Muscle of back (tissue), 13 donors: ENCODE measurements at places on chromosomes 16 and 17. TPM values are rescaled to one million over a fixed set of nuclear protein-coding genes. Genes with fewer than 3 reads are reported as not detected.

DNA sequence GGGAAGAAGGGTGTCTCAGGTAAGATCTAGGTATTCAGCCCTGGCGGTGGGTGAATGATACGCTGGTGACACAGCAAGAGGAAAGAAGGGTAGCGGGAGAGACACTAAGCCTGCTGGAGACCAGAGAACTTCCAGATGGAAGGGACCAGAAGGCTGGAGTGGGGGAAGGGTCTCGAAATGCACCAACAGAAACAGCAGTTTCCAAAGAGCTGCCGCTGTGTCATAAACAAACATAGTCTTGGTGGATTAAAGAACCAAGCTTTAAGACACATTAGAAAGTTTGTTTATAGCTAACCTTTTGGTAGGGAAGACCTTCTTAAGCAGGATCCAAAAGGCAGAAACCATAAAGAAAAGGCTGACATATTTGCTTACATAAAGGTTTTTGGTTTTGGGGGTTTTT, 20.9 kb downstream of the TRPV3 start:
- DNase-seq: no peak

DNA sequence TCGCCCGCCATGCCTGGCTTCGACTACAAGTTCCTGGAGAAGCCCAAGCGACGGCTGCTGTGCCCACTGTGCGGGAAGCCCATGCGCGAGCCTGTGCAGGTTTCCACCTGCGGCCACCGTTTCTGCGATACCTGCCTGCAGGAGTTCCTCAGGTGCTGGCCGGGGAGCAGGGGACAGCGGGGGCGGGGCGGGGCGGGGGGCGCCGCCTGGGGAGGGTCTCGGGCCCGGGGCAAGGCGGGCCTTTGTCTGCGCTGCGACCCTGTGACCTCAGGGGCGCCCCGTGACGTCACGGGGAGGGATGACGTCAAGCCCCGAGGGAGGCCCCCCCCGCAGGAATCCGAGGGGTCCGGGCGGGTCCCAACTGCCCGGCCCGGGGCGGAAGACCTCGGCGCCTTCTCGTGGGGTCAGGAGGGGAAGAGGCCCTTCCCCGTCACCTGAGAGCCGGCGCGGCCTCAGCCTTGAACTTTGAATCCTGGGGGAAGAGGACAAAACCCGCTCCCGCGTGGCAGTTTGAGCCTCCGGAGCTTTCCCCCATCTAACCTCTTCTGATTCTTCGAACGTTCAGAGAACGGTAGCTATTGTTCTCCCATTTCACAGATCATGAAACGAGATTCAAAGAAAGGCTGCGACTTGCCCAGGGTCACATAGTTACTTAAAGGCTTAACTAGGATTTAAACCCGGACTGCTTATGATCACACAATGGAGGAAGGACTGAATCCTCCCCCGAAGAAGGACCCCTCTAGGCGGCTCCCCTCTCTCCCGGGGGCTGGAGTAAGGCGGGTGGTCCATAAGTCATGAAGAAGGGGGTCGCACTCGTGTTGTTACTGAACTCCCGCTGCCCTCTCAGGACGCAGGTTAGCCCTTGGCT, 527 bp downstream of the TRAF4 start:
- DNase-seq: peak; percentile 43

DNA sequence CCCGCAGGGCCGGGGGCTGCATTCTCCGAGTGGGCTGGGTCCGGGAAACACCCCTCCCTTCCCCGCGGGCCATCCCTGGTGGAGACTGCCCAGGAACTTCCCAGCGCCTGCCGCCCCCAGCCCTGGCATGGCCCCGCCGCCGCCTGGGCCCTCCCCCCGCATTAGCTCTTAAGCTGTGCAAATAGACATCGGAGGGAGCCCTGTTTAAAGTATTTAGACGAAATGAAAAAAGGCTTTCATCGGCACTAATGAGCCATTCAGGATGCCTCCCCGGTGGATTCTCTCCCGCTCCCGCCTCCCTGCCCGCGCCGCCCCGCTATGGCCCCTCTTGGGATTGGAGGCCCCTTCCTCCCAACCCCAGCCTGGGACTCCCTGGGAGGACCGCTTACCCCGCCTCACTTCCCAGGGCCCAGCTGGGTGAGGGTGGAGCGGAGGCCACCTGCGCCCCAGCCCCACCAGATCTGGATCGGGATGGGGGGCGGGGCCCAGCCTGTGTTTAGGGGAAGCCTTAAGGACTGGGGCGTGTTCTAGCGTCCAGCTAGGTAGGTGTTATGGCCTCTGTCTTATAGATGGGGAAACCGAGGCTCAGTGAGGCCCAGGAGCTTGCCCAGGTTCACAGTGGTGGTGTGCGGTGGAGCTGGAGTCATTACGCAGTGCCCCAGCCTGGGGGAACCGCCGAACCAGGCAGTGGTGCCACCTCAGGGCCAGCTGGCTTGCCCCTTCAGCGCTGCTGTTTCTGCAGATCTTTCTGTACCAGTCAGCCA, 19.7 kb downstream of the SEZ6 start:
- no peak for DNase-seq

Gene MYLK3
- 11.3 TPM for polyA plus RNA-seq

DNA sequence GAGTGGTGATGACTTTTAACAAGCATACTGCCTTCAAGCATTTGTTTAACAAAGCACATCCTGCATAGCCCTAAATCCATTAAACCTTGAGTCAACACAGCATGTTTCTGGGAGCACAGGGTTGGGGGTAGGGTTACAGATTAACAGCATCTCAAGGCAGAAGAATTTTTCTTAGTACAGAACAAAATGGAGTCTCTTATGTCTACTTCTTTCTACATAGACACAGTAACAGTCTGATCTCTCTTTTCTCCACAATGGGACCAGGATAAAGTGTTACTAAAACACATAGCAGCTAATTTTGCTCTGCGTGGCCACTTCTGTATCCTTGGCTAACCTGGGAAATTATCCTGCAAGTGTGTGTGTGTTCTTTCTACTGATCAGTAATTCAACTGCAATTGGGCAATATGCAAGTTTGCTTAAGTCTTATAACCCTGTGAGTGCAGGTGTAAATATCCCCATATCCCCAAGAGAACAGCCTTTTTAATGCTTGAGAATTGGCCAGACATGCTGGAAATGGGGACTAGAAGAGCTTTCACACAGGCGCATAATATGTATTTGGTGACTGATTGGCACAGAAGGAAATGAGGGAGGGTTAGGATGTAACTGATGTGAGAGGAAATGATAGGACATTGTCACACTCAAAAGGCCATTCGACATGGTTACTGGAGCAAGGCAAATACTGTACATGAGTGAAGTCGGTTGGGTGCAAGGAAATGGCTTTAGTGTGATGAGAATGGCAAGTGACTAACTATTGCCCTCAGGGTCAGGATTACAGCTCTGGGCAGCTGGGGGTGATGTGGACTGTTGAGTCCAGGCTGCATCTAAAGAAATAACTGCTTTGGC, 10.8 kb upstream of the ANKS4B start:
- DNase-seq: no peak

DNA sequence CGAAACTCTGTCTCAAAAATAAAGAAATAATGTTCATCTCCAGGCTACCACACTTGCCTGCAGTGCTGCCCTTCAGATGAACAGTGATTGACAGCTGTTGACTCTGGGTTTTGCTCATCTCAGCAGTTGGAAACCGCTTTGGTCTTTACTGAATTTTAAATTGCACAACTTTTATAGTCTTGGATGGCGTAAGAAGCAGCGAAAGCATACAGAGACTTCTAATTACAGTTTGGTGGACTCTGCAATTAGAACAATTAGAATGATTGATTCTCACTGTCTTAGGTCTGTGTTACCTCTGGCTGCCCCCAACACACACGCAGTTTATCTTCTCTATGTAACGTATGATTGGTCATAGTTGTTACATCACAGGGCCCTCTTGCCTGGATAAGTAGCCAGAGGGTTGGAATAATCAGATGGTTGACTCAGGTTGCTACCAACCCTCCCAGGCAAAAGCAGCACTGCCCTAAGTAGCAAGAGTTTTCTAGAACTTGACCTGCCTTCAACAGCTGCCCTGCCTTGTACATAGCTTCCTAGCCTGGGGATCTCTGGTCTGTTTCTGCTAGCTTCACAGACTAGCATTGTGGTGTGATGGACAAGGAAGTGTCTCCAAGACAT, 1.9 kb upstream of the NAT9 start:
- DNase-seq: no peak

- DNase-seq: no peak
These were observed 44.0 kb downstream of the NLRP1 start for GRCh38 chr17:5540321-5540720.

GRCh38 chr16:48562475-48562874, 47.5 kb downstream of the N4BP1 start:
- no peak for DNase-seq

Gene KRTAP2-3
- polyA plus RNA-seq: not detected
